ENCODE measurements at places on chromosomes 2 and 18.

- no peak for DNase-seq
Observed at GRCh38 chr2:113216321-113216720, 42.5 kb downstream of the PSD4 start.

DNA sequence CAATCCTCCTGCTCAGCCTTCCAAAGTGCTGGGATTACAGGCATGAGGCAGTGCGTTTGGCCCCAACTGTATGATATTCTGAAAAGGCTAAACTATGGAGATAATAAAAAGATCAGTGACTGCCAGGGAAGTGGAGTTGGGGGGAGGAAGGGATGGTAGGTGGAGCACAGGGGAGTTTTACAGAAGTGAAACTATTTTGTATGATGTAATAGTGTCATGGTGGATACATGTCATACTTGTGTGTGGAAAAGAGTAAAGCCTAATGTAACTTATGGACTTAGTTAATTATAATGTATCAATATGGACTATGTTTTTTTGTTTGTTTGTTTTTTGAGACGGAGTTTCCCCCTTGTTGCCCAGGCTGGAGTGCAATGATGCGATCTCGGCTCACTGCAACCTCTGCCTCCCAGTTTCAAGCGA, 2.9 kb upstream of the GGCX start:
- DNase-seq = peak; percentile 80

- peak; percentile 37 for DNase-seq
Observed at GRCh38 chr2:231515603-231516002, 14.6 kb downstream of the NMUR1 start.

DNA sequence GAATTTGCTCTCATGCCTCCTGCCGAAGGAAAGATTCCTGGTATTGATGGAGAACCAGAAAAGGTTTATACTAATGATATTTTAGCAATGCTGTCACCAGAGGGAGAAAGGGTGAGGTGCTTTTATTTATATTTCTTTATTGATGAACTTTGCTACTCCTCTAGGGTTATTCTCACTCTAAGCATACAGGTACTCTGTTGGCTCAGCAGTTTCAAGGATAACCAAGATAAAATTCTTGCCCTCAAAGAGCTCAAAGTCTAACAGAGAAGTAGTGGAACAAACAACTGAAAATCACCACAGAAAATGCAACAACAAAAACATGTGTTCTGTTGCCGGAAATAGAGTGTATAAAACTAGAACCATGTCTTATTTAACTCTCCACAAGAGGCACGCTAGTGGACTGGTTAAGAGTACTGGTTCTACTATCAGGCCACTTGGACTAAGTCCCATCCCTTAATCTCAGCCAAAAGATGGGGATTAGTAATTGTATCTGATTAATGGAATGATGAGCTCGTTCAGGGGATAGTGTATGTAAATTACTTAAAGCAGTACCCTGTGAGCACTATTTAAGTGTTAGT, 103.6 kb downstream of the DNAH6 start:
- DNase-seq = no peak

- DNase-seq = no peak
Observed at GRCh38 chr2:142585785-142586184, 291.7 kb upstream of the KYNU start.

GRCh38 chr2:114800371-114800770, 357.9 kb downstream of the DPP10 start:
- DNase-seq = no peak

DNA sequence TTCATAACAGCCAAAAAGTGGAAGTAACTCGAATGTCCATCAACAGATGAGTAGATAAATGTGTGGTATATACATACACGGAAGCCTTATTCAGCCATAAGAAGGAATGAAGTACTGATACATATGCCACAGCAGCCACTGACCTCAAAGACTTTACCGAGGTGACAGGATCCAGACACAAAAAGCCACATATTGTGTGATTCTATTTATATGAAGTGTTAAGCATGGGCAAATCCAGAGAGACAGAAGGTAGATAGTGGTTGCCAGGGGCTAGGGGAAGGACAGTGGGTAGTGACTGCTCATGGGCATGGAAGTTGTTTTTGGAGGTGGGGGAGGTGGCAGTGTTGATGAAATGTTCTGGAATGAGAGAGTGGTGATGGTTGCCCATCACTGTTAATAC, 33.9 kb downstream of the ZAP70 start:
- peak; percentile 74 for DNase-seq

GRCh38 chr2:205782941-205783340, 100.6 kb downstream of the NRP2 start:
- DNase-seq = no peak

GRCh38 chr2:144357623-144358373, 162.1 kb downstream of the ZEB2 start:
- no peak for DNase-seq

- no peak for DNase-seq
Observed at GRCh38 chr2:201018636-201019035, 52.8 kb downstream of the HYCC2 start.

- no peak for DNase-seq
Observed at GRCh38 chr2:53544871-53545558, 222.6 kb upstream of the CHAC2 start.

DNA sequence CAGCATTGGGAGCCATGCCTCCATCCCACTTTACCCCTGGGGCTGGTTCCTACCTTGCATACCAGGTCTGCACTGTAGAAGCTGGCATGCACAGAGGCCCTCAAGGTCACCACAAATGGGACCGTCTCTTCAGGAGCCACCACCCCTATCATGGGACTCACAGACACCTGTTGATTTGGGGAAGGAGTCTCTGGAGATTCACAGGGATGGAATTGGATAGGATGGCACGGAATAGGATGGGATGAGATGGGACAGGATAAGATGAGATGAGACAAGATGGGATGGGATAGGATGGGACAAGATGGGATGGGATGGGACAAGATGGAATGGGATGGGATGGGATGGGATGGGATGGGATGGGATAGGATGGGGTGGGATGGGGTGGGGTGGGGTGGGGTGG, 16.1 kb upstream of the CRYBA2 start:
- no peak for DNase-seq

DNA sequence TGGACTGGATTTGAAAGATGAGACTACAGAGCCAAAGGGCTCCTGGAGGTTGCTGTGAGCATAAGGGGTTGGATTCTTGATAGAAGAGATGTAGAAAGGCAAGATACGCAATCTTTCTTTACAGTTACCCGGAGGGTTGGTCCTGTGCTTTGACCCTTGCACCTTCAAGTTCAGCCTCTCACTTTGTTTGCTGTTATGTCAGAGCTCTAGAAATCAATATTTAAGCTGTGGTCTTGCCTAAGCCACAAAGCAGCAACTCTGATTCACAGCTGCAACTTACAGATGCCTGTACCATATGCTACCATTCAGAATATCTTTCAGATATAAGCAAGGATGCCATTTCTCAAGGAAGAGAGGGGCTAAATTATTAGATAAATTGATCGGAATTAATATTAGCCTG, 943.1 kb upstream of the LRRTM1 start:
- no peak for DNase-seq

DNA sequence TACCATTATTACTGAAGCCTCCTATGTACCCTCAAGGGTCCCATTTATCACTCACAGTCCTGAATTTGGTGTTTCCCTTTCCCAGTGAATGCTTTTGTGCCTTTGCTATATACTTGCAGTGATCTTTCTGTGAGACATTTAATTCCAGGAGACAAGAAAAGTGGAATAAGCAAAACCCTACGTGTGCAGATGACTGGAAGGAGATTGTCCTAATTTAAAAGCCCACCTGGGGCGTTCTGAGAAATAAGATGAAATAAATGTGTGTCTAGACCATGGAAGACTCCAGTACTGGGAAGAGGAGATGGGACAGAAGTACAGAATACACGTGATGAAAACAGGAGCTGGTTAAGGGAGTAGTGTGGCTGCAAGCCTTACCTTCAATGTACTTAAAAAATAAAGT, 19.3 kb downstream of the TYMS start:
- DNase-seq = no peak

Measured in OCI-M1 (cell line).